Breast epithelium (tissue), 4 donors: ENCODE measurements at places on chromosomes 1 and 21. TPM values are rescaled to one million over a fixed set of nuclear protein-coding genes. Genes with fewer than 3 reads are reported as not detected.

The OR2T29 gene
- total RNA-seq: not detected

DNA sequence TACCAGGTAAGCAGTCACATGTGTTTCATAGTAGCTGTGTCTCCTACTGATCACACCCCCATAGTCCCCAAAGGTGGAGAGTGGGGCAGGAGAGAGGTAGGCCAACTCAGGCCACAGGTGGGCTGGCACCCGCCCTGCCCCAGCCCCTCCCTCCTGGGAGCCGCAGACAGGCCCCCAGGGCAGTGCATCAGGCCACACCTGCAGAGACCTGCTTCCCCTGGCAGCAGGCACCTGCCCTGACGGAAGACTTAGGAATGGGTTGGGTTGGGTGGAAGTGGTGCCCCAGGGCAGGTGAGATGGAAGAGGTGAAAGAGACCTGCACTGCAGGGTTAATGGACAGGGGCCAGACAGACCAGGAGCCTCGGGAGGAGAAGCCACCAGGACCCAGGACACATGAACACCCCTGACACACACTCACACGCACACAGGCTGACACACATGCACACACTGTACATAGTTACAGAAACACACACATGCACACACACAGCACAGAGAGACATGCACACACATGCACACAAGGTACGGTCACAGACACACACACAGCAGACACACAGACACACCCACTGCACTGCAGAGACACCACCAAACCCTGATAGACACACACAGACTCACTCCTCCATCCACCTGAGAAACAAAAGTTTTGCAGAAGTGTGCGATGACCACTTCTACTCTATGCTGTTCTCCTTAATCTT is 1.7 kb upstream of the COL18A1 start:
- no peak for DNase-seq

DNA sequence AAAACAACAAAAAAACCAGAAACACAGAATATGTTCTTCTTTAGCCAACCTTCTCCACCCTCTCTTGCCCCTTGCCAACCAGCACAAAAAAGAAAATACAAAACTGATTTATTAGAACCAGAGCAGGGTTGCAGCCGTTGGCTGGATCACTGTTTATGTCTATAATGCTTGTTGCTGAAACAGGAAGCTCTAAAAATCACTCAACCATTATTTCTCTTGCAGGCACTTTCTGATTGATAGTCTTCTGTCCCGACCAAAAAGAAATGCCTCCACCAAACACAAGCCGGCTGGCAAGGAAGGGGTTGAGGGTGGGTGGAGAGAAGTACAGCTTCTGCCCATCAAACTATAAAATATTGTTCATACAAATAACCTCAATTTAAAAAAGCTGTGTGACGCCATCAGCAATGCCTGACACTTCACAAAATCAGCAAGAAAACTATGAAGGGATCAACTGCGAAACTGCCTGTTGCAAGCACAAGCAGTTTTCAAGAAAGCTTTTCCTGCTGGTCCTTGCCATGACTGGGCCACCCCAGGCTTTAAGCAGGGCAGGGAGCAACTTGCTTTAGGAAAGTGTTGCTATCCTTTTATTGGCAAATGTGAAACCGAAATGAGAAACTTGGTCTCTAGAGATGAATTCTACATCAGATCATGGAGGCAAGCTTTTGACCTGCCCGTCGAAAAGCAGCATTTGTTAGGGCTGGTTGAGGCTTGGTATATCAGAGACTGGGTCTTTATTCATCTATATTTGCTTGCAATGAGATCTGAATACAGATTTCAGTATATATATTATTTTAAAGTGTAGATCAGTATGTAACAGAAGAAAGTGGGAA is 174.2 kb downstream of the RUNX1 start:
- DNase-seq: no peak

The MAN1C1 gene
- 6.7 TPM for total RNA-seq

GRCh38 chr1:204357551-204358490 is 1.9 kb downstream of the PLEKHA6 start:
- DNase-seq: no peak

DNA sequence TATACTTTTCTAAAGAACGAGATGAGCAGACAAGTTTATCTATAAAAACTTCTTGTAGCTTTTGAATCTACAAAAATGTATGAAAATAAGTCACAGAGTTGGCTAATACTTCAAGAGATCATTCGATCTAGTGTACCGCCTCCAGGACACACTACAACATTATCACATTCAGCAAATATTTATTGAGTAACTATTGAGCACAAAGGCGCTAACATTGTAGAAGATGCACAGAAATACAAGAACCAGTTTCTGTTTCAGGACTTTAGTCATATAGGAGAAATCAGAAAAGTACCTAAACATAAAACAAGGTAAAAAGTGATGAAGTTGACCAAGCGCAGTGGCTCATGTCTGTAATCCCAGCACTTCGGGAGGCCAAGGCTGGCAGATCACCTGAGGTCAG is 20.6 kb downstream of the WASF2 start:
- no peak for DNase-seq

GRCh38 chr21:32921632-32922230 is 104.0 kb upstream of the OLIG2 start:
- DNase-seq: no peak

GRCh38 chr21:14058566-14058965 is 152.2 kb downstream of the LIPI start:
- no peak for DNase-seq

DNA sequence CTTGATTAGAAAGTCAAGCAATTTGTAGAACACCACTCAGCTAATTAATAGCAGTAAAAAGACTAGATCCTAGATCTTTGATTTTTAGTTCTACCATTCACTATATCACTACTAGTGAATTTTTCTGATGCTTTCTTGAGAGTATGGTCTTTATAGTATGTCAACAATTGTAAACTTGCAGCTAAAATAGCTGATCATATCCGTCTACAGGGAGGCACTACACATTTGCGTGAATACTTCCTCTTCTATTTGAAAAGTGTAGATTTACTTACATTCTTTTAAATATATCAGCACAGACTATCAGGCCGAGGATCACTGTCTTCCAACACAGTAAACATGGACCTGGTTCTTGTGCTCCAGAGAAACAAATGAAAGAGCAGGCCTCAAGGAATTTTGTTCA is 18.6 kb upstream of the PTPRC start:
- no peak for DNase-seq

- no peak for DNase-seq
These were observed 65.2 kb upstream of the PRKACB start for GRCh38 chr1:84078842-84079202.

The ARMH1 gene
- total RNA-seq: 2.9 TPM

DNA sequence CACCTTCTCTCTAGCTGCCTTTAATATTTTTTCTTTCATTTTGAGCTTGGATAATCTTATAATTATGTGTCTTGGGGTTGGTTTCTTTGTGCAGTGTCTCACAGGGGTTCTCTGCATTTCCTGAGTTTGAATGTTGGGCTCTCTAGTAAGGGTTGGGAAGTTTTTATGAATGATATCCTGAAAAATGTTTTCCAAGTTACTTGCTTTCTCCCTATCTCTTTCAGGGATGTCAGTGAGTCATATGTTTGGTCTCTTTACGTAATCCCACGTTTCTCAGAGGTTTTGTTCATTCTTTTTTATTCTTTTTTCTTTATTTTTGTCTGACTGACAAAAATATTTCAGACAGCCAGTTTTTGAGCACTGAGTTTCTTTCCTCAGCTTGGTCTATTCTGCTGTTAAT is 55.4 kb upstream of the CCDC190 start:
- no peak for DNase-seq

DNA sequence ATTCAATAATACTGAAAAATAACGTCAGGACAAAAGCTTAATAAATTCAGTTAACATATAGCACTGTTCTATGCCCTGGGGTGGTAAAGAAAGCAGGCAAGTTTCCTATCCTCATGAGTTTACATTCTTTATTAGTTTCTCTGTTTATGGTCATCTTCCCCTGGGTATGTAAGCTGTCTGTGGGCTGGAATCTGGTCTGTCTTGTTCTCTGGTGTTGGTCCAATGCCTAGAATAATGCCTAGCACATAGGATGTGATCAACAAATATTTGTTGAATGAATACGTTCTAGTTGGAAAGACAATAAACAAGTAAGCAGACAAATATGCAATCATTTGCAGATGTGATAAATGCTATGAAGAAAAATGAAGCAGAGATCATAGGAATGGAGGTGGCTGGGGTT is 7.2 kb upstream of the IGSF3 start:
- DNase-seq: no peak

The OMA1 gene
- total RNA-seq: 26.4 TPM

The NCAM2 gene
- total RNA-seq: 3.6 TPM
